SK-N-SH (cell line): ENCODE measurements at places on chromosomes 4 and X. TPM values are rescaled to one million over a fixed set of nuclear protein-coding genes. Genes with fewer than 3 reads are reported as not detected.

Gene MCUB
- 31.5 and 39.3 TPM in 2 replicates for polyA plus RNA-seq

Gene NPY1R
- polyA plus RNA-seq = not detected in 2 replicates

Gene RASL11B
- 0.54 and 1.2 TPM in 2 replicates for polyA plus RNA-seq

Gene IL13RA1
- polyA plus RNA-seq = 27.0 and 29.9 TPM in 2 replicates

Gene IQSEC2
- 21.3 and 24.7 TPM in 2 replicates for polyA plus RNA-seq

Gene AWAT1
- polyA plus RNA-seq = not detected in 2 replicates

Gene CXorf65
- not detected in 2 replicates for polyA plus RNA-seq

Gene NR3C2
- 0.02 and 0.03 TPM in 2 replicates for polyA plus RNA-seq

Gene TASL
- polyA plus RNA-seq = not detected in 2 replicates

Gene PCYT1B
- polyA plus RNA-seq = 2.6 and 3.1 TPM in 2 replicates

Gene SATL1
- polyA plus RNA-seq = not detected in 2 replicates

Gene ATP2B3
- 0.16 and 0.18 TPM in 2 replicates for polyA plus RNA-seq

Gene DGKK
- polyA plus RNA-seq = 0.02 and 0.06 TPM in 2 replicates

Gene TMPRSS11A
- polyA plus RNA-seq = not detected in 2 replicates

Gene PYURF
- polyA plus RNA-seq = 52.0 and 63.2 TPM in 2 replicates

Gene ALAS2
- not detected in 2 replicates for polyA plus RNA-seq

Gene MAGT1
- 24.1 and 33.4 TPM in 2 replicates for polyA plus RNA-seq

Gene KLHL13
- 19.5 and 27.6 TPM in 2 replicates for polyA plus RNA-seq

Gene DRD5
- not detected in 2 replicates for polyA plus RNA-seq

Gene WAS
- polyA plus RNA-seq = 0.24 and 0.30 TPM in 2 replicates

Gene SH3RF1
- 22.0 and 22.1 TPM in 2 replicates for polyA plus RNA-seq

Gene PDGFC
- 29.8 and 36.2 TPM in 2 replicates for polyA plus RNA-seq

Gene MGARP
- 20.3 and 22.9 TPM in 2 replicates for polyA plus RNA-seq

Gene TMEM184C
- polyA plus RNA-seq = 17.5 and 22.8 TPM in 2 replicates

Gene PCDH11X
- not detected in 2 replicates for polyA plus RNA-seq

Gene CCNB3
- 0.28 and 1.8 TPM in 2 replicates for polyA plus RNA-seq

Gene KDR
- polyA plus RNA-seq = 0.02 TPM in 1 of 2 replicates, not detected in the other
